GM23338 (cell line): ENCODE measurements at places on chromosomes 11 and 22. TPM values are rescaled to one million over a fixed set of nuclear protein-coding genes. Genes with fewer than 3 reads are reported as not detected.

The SFI1 gene
- total RNA-seq = 23.8 and 25.6 TPM in 2 replicates

- no peak for DNase-seq
Measured at GRCh38 chr11:80034801-80035200, 594.0 kb upstream of the TENM4 start.

DNA sequence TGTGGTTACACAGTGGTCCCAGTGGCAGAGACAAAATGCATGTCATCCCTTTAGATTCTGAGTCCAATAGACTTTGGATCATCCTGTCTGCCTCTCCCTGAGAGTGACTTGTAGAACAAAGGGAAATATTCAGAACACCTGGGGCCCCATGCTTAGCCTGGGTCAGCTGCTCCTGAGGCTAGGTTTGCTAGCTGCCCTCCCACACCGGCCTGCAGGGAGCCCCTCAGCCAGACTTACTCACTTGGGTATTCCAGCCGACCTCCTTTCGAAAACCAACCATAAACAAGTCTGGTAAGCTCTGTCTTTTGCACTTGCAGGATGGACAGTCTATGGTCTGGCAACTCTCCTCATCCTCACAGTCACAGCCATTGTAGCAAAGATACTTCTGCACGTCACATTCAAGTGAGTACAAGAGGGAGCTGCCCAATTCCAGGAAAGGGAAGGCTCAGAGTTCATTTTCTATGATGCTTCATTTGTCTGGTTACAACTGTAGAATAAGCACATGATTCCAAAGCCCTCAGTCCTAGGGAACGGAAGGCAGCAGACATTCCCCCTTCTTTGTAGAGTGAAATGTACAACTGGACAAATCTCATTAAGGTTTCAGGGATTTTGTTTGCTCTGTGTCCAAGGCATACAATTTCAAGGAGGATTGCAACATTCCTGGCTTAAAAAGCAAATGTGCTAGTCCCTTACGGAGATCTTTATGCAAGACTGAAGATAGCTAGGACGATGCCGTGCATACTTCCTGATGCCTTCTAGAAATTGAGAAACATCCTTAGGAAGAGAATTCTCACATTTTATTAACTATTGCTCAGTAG is 65.5 kb upstream of the EMID1 start:
- DNase-seq = no peak

DNA sequence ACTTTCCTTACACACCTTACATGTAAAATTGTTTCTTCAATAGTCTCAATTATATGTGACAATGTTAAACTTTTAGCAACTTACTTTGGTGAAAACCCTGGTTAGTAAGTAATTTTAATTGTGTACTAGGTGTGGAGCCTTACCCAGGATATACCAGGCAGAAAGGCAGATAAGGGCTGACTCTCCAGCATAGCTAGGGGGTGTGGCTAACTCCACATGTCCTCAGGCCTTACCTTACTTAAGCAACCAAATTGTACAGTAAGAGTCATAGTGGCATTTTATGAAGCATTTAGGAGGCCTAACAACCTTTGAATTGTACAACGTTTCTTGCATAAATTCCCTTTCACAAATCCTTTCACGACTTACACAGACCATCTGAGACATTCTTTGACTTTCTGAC is 118.2 kb upstream of the OR9Q1 start:
- DNase-seq = no peak

GRCh38 chr11:103125462-103125861 is 16.2 kb downstream of the DYNC2H1 start:
- DNase-seq = no peak

- peak; percentile 78 for DNase-seq
Measured at GRCh38 chr11:34565417-34566207, 52.0 kb upstream of the ELF5 start.
